ENCODE measurements at places on chromosomes 5 and 9.

DNA sequence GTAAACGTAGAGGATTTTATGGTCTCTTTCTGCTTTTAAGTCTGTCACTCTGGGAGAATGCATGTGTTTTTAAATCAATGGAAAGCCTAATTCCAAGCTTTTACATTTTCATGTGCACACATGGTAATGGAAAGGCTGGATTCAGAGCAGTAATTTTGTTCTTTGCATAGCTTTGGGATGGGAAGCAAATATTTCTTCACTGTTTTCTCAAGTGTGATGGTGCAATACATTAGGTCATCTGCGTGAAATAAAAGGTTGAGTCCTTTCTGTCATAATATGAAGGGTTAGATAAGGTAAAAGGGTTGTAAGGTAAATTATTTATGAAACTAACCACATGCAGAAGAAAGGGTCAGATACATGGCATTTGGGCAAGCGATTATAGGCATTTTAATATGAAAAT, 88.2 kb upstream of the NR3C1 start:
- no peak for DNase-seq

DNA sequence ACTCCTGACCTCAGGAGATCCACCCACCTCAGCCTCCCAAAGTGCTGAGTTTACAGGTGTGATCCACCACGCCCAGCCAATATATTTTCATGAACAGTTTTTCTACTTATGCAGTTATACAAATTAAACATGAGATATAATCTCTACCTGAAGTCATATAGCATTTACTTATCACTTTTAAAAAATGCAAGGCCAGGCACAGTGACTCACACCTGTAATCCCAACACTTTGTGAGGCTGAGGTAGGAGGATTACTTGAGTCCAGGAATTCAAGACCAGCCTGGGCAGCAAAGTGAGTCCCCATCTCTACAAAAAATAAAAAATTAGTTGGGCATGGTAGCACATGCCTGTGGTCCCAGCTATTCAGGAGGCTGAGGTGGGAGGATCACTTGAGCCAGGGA, 164.7 kb upstream of the LHFPL2 start:
- no peak for DNase-seq

GRCh38 chr9:35380039-35380438, 109.9 kb upstream of the RUSC2 start:
- no peak for DNase-seq

- DNase-seq = no peak
Measured at GRCh38 chr5:150765011-150765798, 6.4 kb upstream of the DCTN4 start.

GRCh38 chr5:56413546-56413945, 180.4 kb upstream of the ANKRD55 start:
- DNase-seq = no peak

DNA sequence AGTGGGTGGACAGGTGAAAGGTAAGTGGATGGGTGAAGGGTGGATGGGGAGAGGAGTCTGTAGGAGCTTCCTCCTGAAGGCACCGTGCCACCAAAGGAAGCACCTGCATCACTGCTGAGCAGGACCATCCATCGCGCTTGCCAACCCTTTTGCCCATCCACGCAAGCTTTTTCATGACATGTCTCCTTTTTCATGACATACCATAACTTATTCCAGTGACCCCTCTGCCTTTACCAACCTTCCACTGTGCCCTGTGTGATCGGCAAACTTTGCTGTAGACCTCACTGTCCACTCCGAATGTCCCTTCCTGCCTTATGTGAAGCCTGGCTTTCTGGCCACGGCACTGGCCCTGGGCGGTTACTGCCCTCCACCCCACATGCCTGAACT, 13.4 kb downstream of the FLT4 start:
- no peak for DNase-seq

- no peak for DNase-seq
Measured at GRCh38 chr5:6458833-6459232, 10.2 kb downstream of the UBE2QL1 start.

DNA sequence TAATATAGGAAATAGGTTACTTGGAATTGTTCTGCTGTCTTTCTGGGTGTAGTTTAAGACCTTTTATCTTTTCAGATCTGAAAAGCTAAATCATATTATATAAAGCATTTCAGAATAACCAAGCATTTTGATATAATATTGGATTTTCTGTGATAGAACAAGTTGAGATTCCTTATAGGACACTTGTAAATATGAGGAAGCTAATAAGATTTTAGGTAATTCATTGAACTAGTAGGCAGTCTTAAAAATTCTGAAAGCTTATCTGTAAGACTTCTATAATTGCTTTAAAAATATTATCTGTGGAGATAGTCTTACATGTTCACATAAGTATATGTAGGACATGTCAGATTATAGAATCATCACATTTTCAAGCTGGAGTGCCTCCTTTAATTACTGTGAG, 102.8 kb downstream of the SMIM15 start:
- DNase-seq = no peak

GRCh38 chr9:91536211-91536691, 112.6 kb upstream of the NFIL3 start:
- no peak for DNase-seq

GRCh38 chr5:164220522-164220921, 715.1 kb downstream of the MAT2B start:
- no peak for DNase-seq

All from right cardiac atrium (tissue), 5 donors.